ENCODE measurements at places on chromosomes 16 and 17. TPM values are rescaled to one million over a fixed set of nuclear protein-coding genes. Genes with fewer than 3 reads are reported as not detected.

The HOXB5 gene
- total RNA-seq, result not detected

The CCL17 gene
- total RNA-seq, result not detected

The HSPB9 gene
- not detected for total RNA-seq

The SOST gene
- not detected for total RNA-seq

The DDX28 gene
- total RNA-seq, result 11.7 TPM

The CDH8 gene
- 0.42 TPM for total RNA-seq

The CCT6B gene
- total RNA-seq, result 4.6 TPM

The CD7 gene
- 0.71 TPM for total RNA-seq

The CCL8 gene
- total RNA-seq, result not detected

The SCNN1B gene
- total RNA-seq, result 9.5 TPM

The RAP1GAP2 gene
- 40.2 TPM for total RNA-seq

Measured in MCF 10A (cell line).